ENCODE measurements at places on chromosomes 3 and 15. TPM values are rescaled to one million over a fixed set of nuclear protein-coding genes. Genes with fewer than 3 reads are reported as not detected.
A peak's percentile ranks its signal among the peaks of the same experiment; 100 is the strongest.

Gene TRPM7
- 17.0 TPM for polyA plus RNA-seq

Gene DAG1
- polyA plus RNA-seq, result 232 TPM

Gene SSUH2
- polyA plus RNA-seq, result 4.1 TPM

Gene REC114
- not detected for polyA plus RNA-seq

Gene FLNB
- 54.9 TPM for polyA plus RNA-seq

Gene IL12A
- not detected for polyA plus RNA-seq

Gene RTP3
- polyA plus RNA-seq, result not detected

Gene OSTN
- 6.8 TPM for polyA plus RNA-seq

DNA sequence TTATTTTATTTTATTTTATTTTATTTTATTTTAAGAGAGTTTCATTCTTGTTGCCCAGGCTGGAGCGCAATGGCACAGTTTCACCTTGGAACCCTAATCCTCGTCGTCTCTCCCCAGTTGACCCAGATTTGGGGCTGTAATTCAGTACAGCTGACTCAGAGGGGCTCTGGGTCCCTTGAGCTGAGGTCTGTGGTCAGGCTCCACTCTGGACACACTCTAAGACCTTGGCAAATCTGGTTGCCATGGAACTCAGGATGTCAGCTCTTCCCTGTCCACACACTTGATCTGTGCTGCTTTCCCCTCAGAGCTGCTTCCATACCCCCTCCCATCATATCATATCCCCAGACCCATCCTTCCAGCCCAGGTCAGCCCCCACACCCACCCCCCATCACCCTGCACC lies 675 bp upstream of the CYP11A1 start:
- no peak for DNase-seq

DNA sequence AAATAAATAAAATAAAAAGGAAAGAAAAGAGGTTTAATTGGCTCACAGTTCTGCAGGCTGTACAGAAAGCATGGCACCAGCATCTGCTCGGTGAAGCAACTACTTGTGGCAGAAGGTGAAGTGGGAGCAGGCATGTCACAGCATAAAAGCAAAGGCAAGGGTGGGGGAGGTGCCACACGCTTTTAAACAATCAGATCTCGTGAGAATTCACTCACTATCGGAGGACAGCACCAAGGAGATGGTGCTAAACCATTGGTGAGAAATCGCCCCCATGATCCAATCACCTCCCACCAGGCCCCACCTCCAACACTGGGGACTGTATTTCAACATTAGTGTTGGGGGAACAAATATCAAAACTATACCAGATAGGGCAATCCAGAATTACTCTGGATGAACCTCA lies 15.3 kb downstream of the SCG3 start:
- no peak for DNase-seq

DNA sequence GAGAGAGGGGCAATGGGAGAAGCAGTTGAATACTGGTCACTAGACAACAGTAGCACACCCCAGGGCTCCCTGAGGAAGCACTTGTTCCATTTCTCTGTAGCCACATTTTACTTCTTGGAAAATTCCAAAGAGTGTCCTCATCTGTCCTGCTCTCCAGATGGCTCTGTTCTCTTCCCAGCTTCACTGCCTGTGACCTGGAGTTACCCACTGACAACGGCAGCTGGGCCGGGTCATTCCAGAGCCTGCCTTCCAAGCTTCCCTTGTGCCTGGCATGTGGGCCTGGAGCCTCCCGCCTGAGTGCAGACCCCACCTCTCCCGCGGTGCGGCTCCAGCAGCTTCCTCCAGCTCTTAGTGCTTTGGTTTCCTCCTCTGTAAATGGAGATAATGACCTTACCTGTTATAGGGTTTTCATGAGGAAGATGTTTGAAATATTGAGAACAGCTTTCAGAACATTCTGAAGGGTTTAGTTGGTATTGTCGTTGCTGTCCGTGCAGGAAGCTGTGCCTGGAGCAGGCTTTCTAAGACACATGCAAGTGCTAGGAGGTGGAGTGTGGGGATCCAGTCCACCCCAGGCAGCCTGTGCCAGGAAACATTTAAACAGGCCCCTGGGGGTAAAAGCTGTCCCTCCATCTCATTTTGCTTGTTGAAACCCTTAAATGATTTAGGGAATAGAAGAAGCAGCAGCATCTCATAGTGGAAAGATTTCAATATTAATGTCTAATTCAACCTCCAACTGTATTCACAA lies 24.8 kb downstream of the EFCC1 start:
- DNase-seq, result no peak

DNA sequence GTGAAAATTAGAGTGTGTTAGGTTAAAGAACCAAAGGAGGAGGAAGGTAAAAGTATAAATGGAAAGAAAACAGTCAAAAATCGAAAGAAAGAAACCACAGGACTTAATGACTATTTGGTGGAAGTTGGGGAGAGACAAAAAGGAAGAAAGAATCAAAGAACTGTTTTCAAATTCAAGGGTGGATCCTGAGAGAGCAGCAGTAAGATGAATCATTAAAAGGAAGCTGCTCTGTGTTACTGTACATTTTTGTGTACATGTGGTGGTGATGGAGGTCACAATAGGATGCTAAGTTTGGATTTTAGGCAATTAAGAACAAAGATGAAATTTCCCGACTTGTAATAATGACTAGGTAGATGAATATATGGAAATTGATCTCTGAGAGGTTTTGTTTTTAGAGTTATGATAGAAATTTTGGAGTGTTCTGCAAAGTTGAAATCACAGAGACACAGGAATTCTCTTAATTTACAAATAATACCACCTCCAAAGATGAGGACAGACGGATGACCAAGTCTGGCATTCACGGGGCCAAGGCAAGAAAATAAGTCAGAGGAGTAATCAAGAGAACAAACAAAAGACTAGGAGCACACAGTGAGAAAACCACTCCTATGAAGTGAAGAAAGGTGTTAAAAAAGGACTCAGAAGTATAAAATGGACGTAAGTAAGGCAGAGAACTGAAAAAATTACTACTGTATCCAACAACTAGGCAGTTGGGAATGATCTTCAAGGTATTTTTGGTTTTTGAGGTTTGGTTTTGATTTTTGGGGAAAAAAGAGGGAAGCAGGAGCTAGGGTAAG lies 7.1 kb downstream of the DHX36 start:
- DNase-seq, result no peak

DNA sequence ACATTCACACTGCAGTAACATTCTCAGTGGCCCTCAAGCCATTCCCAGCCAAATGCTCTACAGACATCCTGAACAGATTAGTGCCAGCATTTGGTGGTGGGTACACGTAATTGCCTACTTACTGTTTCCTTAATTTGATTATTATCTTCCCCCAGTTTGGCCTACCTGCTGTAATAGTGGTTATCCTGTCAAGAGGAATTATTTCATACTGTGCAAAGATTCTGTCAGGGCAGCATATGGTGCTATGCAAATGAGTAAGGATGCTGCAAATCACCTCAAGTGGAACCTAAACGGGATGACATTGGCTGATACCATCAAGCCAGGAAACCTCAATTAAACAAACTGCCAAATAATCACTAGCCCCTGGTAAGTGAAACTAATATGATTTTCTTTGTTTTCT lies 88.7 kb downstream of the SEMA6D start:
- DNase-seq, result no peak

- no peak for DNase-seq
Measured at GRCh38 chr3:55297245-55297644, 189.9 kb downstream of the WNT5A start.

DNA sequence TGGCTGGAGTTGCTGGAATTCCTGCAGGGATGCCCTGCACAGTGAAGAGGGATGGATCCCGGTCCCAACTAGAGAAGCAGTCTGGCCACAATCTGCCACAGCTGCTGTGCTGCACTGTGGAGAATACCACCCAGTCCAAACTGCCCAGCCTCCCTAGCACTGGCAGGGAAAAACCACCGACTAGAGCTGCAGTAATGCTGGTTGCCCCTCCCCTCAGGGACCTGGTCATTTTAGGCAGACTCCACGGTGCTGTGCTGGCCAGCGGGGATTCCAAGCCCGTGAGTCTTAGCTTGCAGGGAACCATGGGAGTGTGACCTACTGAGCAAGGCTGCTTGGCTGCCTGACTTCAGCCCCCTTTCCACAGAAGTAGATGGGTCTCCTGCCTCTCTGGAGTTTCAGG lies 478.0 kb upstream of the ATP11B start:
- no peak for DNase-seq

- no peak for DNase-seq
Measured at GRCh38 chr3:142930463-142930862, 33.0 kb downstream of the PAQR9 start.

- DNase-seq, result no peak
Measured at GRCh38 chr3:56294286-56294685, 174.0 kb downstream of the ERC2 start.

GRCh38 chr15:60674704-60675395 lies 195.9 kb upstream of the ICE2 start:
- DNase-seq, result no peak

DNA sequence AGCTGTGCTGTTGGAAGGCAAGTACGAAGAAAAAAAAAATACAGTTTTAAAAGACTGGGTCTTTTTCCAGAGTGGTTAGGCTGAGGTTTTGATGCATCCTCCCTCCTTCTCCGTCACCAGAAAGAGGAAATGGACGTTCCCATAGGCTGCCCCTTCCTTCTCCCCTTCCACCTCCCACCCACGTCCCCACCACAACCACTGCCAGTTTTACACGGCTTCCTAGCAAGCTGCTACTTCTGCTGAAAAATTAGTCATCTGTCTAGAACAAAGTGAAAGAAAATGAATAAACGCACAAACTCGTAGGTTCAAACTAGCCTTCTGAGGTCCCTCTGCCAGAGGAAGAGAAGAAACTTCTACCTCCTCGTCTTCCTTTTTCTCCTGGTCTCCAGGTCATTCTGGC lies 71.6 kb upstream of the RPL35A start:
- no peak for DNase-seq

DNA sequence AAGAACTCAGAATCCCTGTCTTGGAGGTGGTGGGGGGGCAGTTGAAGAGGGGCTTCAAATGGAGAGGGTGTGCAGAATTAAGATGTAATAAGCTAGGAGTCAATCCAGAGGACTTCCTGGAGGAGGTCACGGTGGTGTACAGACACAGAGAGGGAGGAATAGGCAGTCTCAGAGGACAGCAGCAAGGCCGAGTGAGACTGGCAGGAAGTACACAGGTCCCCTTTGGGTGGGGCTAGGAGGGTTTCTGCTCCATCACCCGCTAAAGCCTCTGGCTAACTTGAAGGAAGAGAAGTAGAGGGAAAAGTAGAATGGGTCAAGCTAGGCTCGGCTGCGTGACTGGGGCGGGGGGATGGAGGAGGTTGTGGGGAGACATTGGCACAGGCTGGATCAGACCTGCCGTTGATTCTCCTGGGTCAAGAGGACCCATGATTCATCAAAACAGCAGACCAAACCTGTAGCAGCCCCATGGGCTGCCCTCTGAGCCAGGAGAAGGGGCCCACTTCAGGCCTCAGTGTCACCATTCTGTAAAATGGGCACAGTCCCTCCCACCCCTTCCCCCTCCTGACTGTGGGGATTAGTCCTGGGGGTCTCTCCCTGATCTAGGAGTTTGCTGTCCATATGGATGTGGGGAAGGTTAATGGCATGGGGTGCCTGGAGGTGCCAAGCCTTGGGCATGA lies 16.9 kb downstream of the CSPG4 start:
- DNase-seq, result no peak

DNA sequence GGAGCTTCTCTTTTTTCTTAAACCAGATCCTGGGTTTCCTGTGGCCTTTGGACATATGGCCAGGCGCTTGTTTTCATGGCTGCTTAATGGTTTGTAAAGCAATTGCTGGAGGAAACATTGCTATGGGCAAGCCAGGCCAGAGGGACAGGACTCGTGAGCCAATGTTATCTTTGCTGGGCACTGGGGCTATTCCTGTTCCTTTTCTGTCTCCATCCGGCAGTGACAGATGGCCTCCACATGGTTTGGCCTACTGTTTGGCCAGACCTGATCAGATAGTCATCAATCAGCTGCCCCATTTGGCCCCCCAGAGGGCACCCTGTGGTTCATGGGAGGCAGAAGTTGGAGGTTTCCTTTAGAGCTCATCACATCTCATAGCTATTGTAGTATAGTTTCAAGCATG lies 326.1 kb upstream of the ROPN1 start:
- no peak for DNase-seq

GRCh38 chr15:37678124-37678523 lies 256.3 kb upstream of the TMCO5A start:
- DNase-seq, result no peak

- no peak for DNase-seq
Measured at GRCh38 chr3:176274161-176274560, 923.1 kb downstream of the TBL1XR1 start.

- DNase-seq, result no peak
Measured at GRCh38 chr3:183777016-183777618, 48.3 kb downstream of the MAP6D1 start.

- DNase-seq, result peak; percentile 33
Measured at GRCh38 chr3:178966299-178967176, 105.1 kb downstream of the ZMAT3 start.

GRCh38 chr3:152038490-152038889 lies 165.0 kb downstream of the SUCNR1 start:
- no peak for DNase-seq

GRCh38 chr3:43090238-43090637 lies 15.6 kb downstream of the POMGNT2 start:
- no peak for DNase-seq

- peak; percentile 32 for DNase-seq
Measured at GRCh38 chr15:89893027-89893426, 767 bp downstream of the AP3S2 start.

DNA sequence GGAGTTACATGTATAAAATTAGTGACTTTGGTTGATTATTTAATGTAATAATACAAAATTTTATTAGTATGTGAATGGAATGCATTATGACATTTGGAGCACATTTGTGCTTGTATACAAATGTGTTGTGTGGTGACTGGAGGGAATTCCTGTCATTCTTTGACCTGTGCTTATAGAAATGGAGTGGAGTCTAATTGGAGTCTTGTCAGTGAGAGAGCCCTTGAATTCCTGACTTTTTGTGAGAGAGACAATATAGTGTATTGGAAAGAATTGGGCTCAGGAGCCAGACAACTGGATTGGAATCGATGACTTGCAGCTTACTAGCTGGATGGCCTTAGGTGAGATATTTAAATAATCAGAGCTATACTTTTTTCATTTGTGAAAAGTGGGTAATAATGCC lies 9.4 kb downstream of the TCF12 start:
- DNase-seq, result no peak

GRCh38 chr3:100001526-100002270 lies 112.6 kb downstream of the FILIP1L start:
- no peak for DNase-seq

Data from muscle of arm (tissue), 14 donors.